Upper lobe of left lung (tissue), 6 donors: ENCODE measurements at places on chromosomes 11 and 22.

- DNase-seq: no peak
Measured at GRCh38 chr11:123798513-123799252, 7.5 kb downstream of the OR6M1 start.

GRCh38 chr22:41524809-41525449, 19.3 kb downstream of the POLR3H start:
- DNase-seq: no peak

GRCh38 chr11:95595973-95596489, 193.6 kb downstream of the FAM76B start:
- no peak for DNase-seq

- no peak for DNase-seq
Measured at GRCh38 chr22:23054531-23055257, 15.6 kb upstream of the GNAZ start.

GRCh38 chr11:117874910-117875381, 1.5 kb downstream of the FXYD6 start:
- DNase-seq: no peak

DNA sequence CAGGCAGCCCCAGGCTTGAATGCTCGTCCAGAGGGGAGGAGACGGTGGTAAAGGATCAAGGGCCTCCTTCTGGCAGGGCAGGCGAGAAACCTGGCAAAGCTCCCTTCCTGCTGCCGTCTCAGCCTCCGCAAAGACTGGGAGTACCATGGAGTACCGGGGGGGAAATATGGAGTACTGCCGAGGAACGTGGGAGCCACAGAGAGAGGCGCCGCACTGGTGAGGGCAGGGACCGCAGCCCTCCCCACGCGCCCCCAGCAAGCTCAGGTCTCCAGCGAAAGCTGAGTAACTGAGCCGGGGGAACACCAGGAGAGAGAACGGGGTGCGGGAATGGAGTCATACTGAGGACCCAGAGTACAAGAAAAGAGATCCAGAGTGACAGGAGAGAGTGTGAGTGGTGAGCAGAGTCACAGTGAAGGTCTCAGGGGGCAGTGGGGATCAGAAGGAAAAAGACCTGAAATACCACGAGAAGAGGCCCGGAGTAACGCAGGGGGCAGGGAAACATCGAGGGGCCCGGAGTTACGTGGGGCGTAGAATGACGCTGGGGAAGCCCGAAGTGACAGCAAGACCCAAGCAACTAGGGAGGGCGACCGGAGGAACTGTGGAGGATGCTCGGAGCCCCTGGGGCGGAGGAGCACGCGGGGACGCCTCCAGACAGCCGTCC, 740 bp downstream of the EML3 start:
- peak; percentile 53 for DNase-seq
